GM12865 (cell line): ENCODE measurements at places on chromosomes 5 and 9.
A peak's percentile ranks its signal among the peaks of the same experiment; 100 is the strongest.

- DNase-seq, result no peak
These were observed 286.8 kb downstream of the PBX3 start for GRCh38 chr9:126033956-126034355.

- DNase-seq, result no peak
These were observed 536.5 kb upstream of the GRIA1 start for GRCh38 chr5:152953788-152954483.

DNA sequence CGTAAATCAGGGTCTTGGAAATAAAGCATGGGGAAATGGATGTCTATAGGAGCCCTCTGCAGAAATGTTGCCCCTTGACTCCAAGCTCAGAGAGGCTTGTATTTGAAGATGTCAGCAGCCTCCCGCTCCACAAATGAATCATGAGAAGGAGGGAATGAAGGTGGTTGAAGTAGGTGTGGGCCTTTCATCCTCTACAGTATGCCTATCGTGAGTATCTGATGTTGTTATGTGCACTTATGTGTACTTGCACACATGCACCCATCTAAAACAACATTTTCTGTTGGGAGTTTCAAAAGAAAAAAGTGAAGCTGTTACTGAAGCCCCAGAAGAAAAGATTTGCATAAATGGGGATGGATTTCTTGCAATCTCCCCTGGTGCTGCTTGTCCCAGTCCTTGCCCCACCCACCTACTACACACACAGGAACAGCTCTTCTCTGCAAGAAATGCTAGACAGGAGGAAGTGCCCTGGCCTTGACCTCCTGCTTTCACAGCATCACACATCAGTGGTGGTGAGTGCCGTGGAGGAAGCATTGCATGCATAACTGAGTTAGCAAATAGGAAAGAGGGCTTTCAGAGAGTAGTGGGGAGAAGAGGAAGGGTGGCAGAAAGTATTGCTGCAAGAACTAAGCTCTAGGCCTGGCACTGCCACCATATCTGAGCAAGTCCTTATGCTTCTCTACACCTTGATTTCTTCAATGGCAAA, 156.1 kb downstream of the SNX18 start:
- peak; percentile 60 for DNase-seq

GRCh38 chr9:9045072-9045471, 1245.5 kb upstream of the DMAC1 start:
- DNase-seq, result no peak

DNA sequence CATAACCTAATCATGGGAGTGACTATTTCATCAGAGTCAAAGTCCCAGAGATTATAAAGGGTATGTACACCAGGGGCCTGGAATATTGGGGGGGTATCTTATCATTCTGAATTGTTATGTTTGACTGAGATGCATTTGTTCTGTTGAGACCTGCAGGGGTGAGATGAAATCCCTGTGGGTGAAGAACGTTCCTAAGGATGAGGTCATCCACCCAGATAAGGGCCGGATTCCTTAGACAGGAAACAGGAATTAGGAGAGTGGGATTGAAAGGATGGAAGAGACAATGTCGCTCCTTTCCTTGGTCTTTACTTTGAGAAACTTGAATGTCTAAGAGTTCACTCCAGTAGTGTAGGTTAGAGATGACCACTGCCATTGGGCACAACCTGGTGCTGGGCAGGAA, 54.7 kb downstream of the GAS1 start:
- DNase-seq, result no peak

DNA sequence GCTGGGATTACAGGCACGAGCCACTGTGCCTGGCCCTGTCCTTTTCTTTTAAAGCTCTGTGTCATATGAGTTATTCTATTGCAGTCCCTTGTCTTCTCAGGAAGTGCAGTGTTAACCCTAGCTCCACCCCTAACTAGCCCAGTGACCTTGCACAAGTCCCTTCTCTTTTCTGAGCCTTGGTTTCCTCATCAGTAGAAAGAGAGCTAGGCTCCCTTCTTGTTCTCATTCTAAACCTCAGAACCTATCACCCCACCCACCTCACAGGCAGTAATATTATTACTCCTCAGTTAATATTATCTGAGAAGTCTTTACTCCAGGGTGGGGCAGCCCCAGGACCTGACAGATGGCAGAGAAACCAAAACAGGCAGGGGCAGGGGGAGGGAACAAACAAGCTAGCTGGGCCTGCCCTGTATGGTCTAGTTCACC, 7.2 kb downstream of the CYFIP2 start:
- DNase-seq, result peak; percentile 87

DNA sequence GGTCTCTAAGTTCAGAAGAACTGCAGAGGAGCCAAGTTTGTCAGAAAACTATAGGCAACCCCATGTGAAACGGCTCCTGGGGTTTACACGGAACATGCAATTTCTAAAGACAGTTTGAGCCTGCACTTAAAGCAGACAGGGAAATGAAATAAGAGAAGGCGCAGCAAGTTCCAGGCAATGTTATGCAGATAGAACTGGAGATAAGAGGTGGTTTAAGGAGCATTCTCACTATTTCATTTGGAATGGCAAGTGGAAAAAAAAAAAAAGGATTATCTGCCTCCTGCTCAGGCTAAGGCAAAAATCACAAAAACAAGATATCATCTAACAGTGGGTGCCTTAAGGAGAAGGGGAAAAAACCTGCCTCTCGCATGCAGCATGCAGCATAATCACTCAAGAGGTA, 2252.4 kb downstream of the MAT2B start:
- DNase-seq, result no peak

GRCh38 chr5:147558826-147559225, 49.0 kb upstream of the DPYSL3 start:
- peak; percentile 28 for DNase-seq

DNA sequence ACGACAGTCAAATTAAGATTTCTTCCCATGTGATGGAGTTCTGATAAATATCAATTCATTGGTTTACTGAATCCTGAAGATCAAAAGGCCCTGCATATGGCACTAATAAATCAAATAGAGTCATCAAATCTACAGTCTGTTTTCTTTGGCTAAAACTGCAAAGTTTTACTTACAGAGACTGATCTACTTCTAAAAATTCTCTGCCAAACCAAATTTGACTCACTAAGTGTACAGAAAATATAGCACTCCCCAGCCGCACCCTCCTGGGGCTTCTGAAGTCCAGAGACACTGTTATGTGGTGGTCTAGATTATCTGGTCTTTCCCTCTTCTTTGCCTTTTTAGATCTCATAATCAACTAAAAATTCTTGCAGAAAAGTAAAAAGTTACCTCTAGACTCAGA, 237.7 kb downstream of the MLLT3 start:
- no peak for DNase-seq

DNA sequence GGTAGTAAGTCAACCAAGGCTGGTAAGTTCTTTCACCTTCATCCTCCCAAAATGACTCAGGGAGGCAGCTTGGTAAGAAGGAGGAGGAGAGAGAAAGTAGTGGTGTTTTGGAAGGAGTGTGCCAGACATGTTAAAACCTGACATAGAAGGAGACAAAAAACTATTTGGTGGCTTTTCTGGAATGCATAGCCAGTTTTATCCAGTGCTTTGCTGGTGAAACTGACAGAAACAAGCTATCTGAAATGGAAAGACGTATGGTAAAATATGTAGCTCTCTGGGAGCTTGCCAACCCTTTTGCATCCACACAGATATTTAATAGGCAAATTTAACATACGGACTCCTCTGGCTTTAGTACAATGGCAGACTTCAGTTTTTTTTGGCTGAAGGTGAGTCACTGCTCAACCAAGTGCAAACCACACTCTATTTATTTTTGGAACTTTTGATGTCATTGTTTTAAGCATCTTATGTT, 45.4 kb downstream of the RAB14 start:
- peak; percentile 72 for DNase-seq

DNA sequence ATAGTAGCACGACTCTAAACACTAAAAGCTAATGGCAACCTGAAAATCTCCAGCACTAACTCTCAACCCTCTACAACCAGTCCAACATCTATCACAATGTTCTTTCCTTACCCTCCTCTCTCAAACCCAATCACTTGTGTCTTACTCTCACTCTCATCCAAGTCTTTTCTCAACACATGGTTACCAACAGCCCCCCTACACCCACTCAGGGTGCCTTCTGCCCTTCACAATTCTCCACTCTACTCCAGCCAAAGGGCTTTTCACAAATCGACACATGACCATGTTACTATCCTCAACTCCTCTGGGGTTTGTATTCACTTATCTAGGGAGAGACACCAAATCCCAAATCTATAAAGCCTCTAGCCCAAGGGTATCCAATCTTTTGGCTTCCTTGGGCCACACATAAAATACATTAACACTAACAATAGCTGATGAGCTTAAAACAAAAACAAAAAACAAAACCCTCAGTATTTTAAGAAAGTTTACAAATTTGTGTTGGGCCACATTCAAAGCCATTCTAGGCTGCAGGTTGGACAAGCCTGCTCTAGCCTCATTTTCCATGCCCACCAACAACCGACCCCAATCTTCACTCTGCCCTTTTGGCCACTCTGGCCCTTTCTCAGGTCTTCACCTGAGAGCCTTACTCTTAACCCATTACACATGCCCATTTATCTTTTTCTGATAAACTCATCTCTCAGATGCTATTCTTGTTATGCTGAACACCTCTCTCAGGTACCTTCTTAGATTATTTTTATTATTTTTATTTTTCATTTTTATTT, 11.7 kb downstream of the HSPA9 start:
- DNase-seq, result no peak

DNA sequence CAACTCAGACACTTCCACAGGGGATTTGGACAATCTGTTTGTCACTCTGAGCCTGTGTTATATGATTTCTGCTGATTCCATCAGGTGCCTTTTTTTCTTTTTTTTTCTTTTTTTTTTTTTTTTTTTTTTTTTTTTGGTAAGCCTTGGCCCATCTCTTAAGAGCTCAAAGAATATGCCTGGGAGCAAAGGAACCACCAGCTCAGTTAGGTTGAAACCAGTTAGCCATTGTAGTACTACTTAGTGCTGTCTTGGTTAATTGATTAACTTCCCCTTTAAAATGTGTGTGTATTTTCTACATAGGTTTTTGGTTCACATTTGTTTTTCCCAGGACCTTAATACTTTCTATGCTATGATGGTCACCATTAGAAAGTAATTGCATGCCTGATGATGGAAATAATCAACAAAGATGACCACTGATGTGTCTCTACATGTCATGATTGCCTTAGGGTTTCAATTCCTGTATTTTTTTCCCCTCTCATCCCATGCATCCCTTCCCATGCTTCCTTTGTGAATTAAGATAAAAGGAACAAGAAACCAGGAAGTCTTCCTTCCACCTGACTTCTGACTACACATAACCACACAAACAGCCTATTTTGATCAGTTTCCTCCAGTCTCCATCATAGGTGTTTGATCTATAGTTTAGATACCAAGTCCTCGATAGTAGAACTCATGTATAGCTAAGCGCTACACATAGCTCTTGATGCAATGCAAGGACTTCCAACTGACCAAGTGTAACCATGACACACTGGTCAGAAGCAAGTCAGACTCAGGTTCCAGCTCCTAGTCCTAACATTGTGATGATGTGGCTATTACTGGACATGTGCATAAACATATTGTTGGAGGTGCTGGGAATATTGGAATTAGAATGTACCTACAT, 306.1 kb downstream of the EFNA5 start:
- DNase-seq, result no peak

DNA sequence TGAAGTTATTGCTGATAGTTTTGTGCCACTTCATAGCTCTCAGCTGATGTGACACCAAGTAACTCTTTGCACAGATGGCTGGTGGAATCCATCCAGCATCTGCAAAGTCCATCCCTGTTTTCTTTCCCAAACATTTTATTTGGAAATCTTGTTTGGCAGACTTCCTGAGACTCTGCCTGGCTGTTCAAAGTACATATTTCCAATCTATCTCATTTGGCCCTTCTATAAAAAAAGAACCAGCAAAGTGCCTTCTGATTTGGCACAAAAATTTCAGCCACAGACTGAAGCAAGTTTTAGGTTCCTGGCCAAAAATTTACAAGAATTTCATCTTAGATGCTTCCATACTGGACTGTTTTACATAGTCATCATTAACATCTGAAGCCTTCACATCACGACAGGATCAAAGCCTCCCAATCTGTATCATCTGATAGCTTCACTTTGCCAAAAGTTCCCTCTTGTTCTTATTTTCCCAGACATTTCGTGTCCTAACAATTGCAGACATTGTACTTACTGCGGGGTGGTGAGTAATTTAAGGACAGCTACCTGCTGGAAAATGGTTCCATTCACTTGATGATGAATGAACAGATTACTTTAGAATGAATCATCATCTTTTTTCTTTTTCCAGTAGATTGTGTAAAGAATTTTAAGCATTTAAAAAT, 377.3 kb downstream of the KIAA0825 start:
- DNase-seq, result no peak

- no peak for DNase-seq
These were observed 39.4 kb upstream of the GRAMD2B start for GRCh38 chr5:126383776-126384175.

GRCh38 chr9:134413890-134414623, 87.8 kb downstream of the RXRA start:
- no peak for DNase-seq

DNA sequence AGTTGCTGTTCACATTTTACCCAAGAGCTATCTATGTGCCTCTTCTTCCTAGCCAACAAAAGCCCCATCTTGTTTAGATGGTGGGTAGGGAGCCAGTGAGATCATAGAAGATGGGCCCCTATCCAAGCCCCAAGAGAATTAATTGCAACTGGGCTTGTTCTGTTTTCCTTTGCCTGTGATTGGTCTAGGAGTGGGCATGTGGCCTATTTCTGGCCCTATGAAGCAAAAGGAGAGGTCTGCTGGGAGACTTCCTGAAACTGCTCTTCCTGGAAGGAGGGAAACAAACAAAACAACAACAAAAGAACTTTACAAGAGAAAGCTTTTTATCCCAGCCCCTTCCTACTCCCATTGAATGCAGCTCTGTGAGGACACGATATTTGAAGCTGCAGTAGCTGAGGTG, 32.5 kb upstream of the ALDOB start:
- DNase-seq, result no peak

- no peak for DNase-seq
These were observed 3.9 kb downstream of the BNC2 start for GRCh38 chr9:16866587-16866986.

DNA sequence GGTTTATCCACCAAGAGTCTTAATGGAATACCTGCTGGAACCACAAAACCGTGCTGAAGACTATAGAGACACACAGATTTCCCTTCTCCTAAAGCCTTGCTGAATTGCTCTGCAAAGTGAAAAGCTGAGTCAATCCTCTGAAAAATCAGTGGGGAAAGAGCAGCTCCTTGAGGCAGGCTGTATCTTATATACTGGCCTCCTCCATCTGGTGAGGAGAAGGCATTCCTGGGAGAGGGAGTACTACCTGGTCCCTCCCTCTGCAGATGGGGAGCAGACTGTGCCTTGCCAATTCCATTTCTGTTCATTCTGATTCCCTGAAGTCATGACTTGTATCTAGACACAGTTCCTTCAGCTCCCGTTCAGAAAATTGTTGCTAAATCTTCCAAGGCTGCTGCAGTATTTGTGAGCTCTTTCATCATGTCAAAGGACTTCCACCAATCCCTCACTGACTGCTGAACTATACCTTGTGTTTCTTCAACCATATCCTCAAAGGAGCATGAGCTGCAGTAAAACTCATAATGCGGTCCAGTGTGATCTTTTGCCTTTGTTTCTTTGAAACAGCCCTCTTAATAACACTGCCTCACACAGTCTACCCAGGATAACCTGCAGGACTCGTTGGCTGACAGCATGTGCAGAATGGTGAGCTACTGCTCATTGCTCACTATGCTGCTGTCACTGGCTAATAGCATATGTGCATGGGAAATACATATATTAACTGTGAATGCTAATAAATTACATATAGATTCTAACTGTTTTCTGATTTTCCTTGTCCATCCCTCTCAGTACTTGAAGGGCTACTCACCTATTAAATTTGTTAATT, 84.5 kb downstream of the FOXD1 start:
- DNase-seq, result no peak
